ENCODE measurements at places on chromosomes 7 and 10.

GRCh38 chr7:70595755-70596597 is 536.0 kb upstream of the GALNT17 start:
- DNase-seq, result no peak

DNA sequence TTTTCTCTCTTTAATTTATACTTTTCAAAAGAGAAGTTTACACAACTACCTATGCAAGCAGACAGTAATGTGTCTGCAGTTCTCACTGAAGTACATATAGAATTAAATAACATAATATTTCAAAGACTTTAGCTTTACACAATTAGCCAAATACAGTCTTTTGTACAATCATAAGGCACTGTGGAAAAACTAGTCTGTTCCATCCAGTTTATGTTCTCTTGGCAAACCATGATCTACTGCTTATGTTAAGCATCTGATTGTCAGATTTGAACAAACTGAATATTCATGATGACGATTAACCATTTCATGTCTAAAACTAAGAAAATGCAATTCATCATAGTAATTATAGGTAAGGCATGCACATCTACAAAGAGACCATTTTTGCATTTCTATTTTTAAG is 842 bp downstream of the SEMA3A start:
- no peak for DNase-seq

DNA sequence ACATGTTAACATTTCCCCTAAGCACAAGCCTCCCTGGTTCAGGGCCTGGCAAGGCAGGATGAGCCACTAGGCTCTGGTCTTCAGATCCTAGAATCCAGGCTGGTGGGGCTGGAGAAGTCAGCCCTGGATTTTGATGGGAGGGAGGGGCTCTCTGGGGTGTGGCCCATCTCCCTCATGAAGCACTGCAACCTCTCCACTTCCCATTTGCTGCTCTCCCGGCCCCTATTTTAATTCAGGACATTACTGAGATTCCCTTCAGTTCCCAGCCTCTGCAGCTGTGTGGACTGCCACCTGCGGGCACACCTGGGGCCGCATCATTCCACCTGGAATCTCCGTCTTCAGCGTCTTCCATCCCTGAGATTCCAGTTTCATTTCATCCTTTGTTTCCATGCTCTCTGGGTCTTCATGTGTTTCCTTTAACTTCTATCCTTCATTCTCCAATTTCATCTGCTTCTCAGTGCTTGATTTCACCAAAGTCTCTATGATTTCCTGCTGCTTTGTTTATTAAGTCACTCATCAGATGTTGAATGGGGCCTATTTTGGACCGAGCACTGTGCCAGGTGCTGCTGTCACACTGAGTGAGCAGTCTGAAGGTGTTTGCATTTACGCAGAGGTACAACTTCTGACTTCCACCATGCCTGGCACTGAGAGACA is 253.6 kb downstream of the WDR37 start:
- no peak for DNase-seq

DNA sequence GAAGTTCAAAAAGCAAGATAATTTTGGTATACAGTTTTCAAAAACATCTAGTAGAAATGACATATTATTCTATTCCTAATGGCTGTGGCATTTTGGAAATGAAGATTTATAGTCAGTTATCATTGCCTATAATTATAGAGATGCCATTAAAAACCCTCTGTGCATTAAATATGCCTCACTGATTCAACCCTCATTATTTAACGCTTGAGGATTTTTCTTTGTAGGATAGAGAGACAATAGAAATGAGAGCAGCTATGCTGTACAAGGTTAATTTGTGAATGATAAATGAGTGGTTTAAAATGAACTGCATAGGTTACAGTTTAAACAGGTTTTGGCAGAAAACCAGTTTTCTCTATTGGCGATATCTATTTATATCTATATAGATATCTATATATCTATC is 32.2 kb upstream of the SEMA3A start:
- no peak for DNase-seq

DNA sequence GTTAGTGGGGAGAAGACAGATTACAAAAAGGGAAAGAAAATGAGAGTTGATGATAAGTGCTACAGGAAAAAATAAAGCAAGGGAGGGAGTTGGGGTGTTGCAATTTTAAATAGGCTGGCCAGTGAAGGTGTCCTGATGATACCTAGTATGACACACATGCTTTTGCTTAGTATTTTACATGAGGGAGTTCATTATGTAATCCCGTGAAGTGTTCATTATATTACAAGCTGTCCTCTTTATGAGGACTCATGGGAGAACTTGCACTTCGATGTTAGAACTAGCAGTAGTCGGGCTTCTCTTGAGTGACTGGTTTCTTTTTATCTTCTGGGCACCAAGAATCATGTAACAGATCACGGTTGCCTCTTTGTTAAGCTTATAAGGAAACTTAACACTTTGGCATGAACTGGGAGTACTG is 102.3 kb upstream of the MTPN start:
- DNase-seq, result no peak

DNA sequence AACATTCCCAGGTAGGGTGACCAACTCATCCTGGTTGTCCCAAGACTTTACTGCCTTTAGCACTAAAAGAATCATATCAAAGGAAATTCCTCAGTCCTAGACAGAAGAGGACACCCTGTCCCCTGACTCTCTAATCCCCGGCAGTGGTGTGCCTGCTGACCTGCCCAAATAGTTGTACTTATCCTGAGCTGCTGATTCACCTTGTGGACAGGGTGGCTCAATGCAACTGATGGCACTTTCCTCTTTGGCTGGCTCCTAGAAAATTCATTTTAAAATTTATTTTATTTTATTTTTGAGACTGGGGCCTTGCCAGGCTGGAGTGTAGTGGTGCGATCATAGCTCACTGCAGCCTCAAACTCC is 111.7 kb downstream of the JCAD start:
- no peak for DNase-seq

DNA sequence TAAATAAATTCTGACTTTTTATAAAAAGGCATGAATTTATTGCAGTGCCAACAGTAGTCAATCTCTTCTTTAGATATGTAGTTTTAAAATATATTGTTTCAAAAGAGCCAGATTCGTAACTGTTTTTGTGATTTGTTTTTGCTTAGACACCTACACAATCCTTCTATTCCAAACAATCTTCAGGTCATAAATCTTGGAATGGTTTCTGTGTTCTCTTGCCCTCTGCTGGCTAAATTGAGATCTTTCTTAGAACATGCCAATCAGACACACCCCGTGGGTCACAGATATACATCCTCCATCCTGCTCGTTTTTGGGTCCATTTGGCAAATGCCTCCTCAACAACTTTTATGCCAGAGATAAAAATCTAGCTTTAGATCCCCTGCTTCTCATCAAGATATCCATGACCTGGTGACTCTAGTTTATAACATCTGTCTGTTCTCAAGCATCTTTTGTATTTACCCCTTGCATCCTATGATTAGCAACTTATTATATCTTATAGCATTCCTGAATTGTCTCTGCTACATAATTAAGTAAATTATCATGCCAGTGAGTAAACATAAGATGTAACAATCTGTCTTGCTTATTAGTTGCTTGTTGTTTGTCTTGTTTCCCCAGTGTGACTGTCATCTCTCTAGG is 35.3 kb upstream of the IFRD1 start:
- no peak for DNase-seq

DNA sequence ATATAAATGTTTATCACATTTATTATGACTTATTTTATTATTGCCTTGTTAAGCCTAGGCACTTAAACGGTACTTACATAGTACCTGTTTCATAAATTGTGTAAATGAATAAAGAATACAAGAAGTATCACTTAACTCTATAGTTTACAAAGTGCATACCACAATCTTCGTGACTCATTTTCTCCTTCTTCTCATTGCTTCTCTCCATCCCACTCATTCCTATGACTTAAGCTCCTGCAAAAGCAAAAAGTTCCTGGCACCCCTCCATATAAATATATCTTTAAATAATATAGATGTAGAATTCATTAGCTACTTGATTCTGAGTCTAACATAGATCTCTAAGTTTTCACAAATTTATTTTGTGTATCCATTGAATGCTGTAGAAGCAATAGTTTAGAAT is 1382.0 kb upstream of the CELF2 start:
- DNase-seq, result no peak

DNA sequence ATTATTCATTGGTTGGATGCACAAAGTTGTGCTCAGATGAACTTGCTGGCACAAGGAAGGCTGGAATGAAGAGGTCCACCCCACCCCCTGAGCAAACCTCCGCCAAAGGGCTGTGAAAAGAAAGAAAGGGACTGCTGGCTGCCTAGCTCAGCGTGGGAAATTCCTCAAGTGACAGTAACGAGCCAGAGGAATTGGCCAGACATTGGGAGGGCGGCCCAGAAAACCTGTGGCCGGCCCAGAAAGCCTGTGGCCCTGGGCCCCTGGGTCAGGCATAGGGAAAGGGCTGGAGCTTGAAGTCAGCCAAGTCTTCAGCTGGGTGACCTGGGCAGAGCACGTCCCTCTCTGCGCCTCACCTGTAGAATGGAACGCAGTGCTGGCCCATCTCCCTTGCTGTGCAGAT is 30.6 kb upstream of the CTBP2 start:
- DNase-seq, result no peak

DNA sequence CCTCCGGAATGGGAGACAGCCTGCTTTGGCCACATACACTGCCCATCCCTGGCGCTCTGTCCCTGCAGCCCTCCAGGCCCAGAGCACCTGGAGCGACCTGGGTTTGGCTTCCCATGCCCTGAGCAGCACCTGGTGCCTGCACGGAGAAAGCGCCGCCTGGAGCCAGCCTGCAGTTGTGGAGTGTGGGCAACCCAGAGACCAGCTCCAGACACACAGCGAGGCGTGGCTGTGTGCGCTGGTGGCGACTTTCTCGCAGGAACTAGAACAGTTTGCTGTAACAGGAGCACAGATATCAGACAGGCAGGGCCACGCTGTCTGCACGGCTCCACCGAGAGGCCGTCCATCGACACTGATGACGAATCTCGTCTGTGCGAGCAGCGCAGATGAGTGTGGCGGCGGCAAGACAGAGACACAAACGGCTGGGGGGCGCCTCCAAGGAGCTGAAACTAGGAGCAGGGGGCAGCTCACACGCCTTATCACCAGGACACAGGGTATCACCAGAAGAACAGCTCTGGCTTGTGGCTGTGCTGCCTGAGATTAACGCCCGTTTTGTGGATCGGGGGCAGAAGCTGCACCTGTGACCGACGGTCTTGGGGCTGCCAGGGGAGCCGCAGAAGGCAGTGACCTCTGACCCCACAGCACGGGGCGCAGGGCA is 275.3 kb downstream of the DNAJB6 start:
- DNase-seq, result no peak

DNA sequence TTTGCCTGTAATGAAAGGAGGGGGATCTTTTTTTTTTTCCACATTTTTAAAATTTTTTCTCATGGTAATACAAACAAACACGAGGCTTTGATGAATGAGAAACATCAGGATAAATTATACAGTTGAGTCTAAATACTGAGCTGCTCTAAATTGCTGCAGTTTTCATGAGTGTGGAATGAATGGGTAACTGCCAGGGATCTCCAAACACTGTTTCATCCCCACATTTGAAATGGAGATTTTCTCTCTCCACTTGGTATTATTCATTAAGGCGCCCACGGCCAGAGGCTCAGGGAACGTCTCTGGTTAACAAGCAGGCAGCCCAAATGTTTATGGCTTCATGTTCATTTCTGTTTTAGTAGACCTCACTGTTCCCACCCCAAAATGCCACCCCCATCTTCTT is 717.1 kb downstream of the GRID1 start:
- DNase-seq, result no peak

DNA sequence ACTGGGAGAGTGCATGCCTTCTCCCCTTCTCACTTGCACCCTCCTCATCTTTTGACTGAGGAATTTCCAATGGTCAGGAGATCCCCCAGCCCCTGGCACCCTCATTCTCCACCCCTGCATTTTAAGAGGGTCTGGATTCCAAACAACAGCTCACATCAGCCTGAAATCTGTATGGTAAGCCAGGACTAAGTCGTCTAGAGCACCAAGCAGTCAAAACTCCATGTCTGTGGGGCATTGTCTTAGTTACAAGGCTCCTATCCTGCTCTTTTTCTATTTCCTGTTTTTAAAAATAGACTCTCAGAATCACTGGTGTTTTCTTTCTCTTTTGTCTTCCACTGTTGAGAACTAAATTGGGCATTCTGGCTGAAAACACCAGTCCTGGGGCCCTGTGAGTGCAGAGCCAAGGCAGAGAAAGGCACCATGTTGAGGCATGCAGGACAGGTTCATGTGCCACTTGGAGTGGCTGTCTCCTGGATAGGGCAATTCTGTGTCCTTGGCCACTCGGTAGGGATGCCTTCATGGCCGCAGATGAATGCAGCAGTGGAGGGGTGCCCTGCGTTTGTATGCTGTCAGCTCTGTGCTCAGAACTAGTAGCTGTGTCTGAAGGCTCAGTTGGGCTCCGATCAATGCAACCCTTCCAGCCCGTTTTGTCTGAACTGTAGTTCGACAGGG is 216.6 kb upstream of the YAE1 start:
- no peak for DNase-seq

- no peak for DNase-seq
Measured at GRCh38 chr10:115063701-115064658, 29.2 kb upstream of the ATRNL1 start.

DNA sequence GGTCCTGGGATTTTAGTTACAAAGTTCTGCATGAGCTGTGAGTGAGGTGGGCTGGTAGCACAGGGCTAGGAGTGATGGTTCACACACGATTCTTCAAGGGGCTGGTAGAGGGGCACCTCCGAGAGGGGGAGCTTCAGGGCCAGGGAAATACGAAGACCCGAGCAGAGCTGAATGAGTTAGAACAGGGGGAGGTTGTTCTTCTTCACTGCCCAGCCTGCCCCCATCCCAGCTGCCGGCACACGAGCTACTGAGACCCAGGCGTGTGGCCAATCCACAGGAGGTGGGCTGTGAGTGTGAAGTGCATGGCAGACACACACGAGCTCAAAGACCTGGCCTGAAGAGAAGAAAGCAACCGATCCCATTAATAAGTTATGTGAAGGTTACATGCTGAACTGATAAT is 256.2 kb upstream of the ZNF32 start:
- DNase-seq, result no peak

DNA sequence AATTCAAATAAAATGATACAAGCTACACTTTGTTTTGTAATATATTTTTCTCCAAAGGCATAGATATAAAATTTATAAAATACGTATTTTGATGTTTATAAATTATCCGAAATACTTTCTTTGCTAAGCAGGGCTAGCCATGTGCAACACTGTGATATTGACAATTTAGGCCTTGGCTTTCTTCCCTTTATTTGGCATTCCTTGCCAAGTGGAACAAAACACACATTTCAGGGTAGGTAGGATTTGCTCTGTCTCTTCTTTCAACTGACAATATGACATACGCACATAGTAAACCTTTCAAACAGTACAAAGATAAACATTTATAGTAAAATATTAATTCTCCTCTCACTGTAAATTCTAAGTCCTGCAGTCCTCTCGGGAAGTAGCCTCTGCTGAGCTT is 103.3 kb upstream of the POT1 start:
- DNase-seq, result no peak

- DNase-seq, result no peak
Measured at GRCh38 chr7:29289156-29290021, 94.8 kb downstream of the CHN2 start.

DNA sequence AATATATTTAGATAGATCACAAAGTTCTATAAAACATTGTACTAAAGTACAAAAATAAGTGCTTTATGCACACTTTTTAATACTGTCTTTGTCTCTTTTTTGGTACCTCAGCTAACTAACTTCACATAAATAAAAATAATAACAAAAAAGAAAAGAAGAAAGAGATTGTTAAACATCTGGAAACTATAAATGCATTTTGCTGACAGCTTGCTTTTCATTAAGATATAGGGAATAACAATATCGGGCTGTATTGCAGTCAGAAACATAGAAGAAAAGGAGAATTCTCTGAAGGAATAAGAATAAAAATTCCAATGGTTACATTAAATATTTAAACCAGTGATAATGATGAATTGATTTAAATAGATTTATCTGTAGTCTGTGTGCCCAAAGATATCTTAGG is 59.9 kb downstream of the ASAH2B start:
- no peak for DNase-seq

- DNase-seq, result no peak
Measured at GRCh38 chr10:3714967-3715366, 70.0 kb downstream of the KLF6 start.

All from stimulated activated CD4-positive, alpha-beta T cell treated with anti-CD3 and anti-CD28 coated beads, Interleukin-1b, Interleukin-23, amount 100 ng/mL, for 1 hour (primary cell).